GM20000 (cell line): ENCODE measurements at places on chromosomes 2 and 18.
A peak's percentile ranks its signal among the peaks of the same experiment; 100 is the strongest.

DNA sequence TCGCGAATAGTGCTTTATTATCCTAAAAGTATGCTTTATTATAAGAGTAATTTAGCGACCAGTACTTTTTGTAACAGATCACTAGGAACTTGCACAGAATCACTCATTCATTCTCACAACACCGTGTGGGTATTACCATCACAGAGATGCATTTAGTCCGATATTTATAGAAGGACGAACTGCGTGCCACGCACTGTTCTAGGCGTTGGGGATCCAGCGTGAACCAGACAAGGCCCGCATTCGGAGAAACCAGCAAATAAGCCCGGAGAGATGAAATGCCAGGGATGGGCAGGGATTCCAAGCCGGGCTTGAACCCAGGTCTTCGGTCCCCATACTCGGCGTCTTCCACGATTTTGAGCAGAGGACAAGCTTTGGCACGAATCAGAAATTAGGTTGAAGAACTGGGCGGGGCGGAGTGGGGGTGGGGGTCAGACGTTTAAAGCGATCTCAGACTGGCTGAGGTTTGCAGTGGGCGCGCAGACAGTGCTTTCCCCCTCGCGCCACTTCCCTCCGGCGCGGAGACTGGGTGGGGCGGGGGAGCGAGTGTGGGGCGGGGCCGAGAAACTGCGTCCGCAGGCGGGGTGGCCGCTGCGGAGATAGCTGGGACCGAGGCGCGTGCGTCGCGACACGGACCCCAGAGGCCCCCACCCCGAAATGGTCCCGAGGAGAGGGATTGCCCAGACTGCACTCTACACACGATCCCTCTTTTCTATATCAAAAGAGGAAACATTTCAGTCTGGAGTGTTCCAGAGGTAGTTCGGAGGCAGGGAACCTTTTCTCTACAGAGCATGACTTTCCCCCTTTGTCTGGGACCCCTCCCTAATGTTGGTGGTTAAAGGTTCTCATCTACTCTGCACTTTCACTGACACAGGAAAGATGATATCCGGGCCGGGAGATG is 1.1 kb upstream of the CXCR4 start:
- peak; percentile 73 for DNase-seq

- no peak for DNase-seq
These were observed 471.5 kb downstream of the TXNL1 start for GRCh38 chr18:56166914-56167313.

DNA sequence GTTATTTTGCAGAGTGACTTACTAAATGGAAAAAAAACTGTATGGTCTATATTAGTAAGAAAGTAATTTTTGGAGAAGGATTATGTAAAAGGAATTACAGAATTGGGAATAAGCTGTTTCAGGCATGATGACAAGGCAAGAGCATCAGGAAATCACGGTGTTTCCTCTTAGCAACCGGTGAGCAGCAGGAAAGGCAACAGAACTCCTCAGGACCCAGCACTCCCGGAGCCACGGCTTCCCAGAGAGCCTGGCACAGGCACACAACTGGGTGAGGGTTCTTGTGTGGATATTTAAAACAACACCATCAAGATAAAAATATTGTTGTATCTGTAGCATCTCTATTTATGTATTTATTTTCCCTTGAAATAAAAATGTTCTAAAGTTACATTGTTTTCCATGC is 34.4 kb downstream of the CYP27C1 start:
- no peak for DNase-seq

GRCh38 chr2:9126540-9126939 is 80.1 kb upstream of the ASAP2 start:
- no peak for DNase-seq

GRCh38 chr2:100130595-100131391 is 11.6 kb downstream of the AFF3 start:
- DNase-seq = no peak

- DNase-seq = no peak
These were observed 33.0 kb downstream of the KCNIP3 start for GRCh38 chr2:95329891-95330793.

GRCh38 chr2:36607947-36608346 is 10.0 kb upstream of the FEZ2 start:
- no peak for DNase-seq

DNA sequence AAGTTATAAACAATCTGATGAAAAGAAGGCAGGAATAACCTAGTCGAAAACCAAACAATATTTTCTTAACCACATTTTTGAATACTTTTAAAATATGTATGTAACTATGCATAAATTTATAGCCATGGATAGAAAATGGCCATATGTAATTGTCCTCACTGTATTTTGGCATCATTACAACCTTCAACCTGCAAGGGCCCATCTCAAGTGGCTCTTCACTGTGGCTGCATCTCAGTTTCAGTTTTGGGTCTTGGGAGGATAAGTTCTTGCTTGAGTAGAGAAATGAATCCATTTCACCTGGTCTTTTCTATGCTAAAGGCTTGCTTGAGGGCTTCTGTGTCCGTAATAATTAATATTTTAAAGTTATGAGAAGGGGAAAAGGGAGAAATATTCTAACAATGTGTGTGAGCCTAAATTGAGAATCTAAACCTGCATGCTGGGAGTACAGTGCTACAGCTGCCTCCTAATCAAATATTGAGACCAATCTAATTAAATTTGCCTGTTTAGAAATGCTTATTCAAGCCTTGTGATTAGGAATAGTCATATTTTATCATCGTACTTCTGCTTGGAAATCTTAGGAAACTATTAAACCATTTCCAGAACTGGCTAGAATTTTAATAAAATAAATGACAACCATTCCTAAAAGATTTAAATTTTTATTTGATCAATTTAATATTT is 92.5 kb downstream of the EML4 start:
- no peak for DNase-seq

- DNase-seq = no peak
These were observed 1272.2 kb upstream of the ACVR2A start for GRCh38 chr2:146572598-146572997.

- no peak for DNase-seq
These were observed 94.6 kb upstream of the SKOR2 start for GRCh38 chr18:47346016-47346415.

GRCh38 chr2:43458014-43458628 is 137.7 kb downstream of the THADA start:
- DNase-seq = no peak

GRCh38 chr18:44036501-44036900 is 644.2 kb upstream of the SETBP1 start:
- DNase-seq = no peak

DNA sequence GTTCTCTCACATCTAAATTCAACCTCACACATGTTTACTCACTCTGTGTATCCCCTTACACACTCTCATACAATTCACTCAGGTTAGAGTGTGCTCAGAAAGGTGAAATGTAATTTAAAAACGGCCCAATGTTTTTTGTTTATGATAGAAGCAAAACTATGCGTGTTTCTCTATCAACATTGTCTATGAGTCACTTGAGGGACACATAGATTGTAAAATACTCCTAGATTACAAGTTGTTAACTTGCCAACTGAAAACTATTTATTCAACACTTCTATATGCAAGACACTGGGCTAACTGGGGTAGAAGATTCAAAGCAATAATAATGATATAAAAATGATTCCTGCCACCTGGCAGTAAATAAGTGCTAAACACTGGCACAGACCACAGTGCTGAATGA is 24.6 kb downstream of the CCDC195 start:
- no peak for DNase-seq

GRCh38 chr18:4196351-4196750 is 258.8 kb downstream of the DLGAP1 start:
- no peak for DNase-seq

GRCh38 chr2:33681364-33681757 is 82.3 kb upstream of the FAM98A start:
- no peak for DNase-seq

GRCh38 chr2:150284116-150284515 is 203.4 kb downstream of the RND3 start:
- no peak for DNase-seq

DNA sequence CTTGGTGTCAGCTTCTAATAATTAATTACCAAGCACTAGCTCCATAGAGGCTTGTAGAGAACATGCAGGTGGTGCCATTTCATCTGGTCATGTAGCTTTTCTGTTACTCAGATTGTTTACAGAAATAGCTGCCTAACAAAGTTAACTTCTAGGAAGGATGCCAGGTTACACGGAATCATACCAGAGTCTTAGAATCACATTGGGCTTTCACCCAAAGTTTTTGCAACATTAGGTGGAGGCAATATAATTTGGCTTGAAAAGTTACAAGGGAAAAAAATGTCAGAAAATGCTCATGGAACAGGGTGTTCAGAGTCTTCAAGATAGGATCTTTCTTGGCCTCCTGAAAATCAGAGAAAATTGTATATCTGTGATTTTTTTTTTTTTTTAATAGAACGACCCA is 135.6 kb downstream of the ARHGAP15 start:
- no peak for DNase-seq

DNA sequence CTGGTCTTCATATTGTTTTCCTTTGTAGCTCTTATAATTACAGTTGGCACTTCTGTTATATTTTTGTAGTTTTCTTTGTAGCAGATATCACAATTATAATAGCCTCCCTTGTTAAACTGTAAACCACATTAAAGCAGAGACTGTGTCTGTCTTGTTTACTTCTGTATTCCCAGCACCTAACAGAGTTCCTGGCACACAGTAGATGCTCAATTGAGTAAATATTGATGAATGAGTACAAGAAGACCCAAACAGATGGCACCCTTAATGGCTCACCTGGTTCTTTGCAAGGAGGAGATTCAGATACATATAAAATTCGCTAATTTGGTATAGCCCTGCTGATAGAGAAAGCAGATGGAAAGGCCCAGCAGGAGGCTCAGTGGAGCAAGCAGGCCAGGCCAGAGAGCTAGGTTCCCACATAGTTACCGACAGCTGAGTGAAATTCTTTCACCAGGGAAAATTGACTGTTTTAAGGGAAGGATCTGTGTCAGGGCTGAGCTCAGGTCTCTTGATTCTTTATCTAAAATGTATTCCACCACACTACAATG is 120.1 kb downstream of the NUP35 start:
- no peak for DNase-seq

DNA sequence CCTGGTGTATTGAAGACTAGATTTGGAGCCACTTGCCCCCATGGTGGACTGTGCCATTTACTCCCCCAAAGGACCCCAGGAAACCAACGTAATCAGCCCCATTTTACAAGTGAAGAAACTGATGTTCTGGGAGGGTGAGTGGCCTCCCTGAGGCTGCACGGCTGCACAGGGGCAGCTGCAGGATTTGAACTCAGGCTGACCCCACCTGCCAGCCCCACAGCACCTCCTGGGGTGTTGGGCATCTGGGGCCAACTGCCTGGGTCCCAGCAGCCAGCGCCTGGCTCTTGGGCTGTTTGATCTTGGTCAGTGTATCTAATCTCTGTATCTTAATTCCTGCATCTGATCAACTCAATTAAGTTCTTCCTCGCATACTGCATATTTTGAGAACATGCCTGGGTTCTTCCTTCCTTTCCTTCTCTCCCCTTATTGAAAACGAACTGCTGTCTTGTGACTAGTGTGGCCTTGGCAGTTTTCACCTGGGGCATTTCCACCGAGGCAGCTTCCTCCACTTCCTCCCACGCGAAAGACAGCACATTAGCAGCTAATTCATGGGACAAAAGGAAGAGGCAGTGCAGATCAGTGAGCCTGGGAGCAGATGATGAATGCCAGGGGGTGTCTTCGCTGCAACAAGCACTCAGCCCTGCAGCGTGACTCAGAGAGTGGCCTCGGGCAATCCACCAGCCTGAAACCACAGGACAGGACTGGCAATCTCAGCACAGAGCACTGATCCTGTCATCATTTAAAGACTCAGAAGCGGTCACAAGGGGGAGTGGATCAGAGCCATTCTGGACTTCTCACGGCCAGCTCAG is 184.1 kb upstream of the RAB12 start:
- no peak for DNase-seq

GRCh38 chr2:126966601-126967000 is 67.9 kb downstream of the TEX51 start:
- no peak for DNase-seq

DNA sequence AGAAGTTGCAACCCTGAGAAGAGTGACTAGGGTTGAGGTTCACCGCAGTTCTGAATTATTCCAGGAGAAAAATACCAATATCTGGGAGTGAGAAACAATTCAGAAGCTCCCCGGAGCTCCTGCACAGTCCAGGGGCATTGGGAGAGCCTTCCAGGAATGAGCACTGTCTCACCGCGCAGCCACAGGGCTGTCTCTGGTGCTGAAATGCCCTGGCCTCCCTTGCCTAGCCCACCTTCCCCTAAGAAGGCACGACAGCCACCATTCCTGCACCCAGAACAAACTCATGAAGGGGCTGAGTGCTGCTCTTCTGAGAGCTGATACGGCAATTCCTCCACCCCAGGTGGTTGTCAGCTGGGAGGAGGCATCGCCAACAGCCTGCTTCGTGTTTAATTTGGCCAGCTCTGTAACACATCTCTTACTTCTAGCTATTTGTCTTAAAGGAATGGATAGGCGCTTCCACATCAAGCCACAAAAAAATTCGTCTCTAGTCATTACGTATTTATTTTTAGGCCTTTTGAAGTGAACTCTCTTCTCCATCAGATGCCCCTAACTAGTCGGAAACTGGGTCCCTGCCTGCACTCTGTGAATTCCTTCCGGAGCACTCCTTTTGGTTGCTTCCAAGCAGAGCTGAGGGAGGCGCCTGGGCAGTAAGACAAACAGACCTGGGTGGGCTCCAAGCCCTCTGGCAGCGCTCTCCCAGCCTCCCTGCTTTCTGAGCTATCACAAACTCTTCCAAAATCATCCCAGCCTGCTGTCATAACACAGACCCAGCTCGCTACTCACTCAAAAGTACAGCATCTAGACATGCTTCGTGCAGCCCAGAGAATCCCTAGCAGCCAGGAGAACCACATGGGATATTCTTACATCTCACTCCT is 120.5 kb upstream of the CCDC68 start:
- no peak for DNase-seq

- peak; percentile 65 for DNase-seq
These were observed 633 bp upstream of the RNF152 start for GRCh38 chr18:61893309-61893970.

DNA sequence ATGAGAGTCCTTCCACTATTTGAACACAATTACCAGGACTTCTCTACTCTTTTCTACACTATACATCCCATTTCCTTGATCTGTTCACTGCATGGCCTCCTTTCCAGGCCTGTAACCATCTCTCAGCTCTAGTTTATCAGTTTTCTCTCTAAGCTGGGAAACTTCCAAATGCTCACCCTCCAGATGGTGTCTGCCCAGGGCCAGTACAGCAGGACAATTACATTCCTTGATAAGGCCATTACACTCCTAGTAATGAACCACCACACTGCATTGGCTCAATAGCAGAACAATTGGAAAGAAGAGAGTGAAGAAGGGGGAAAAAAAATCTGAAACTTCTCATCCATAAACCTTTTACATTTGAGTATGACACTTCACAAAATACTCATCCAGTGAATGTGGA is 359.1 kb downstream of the ALK start:
- DNase-seq = no peak

- no peak for DNase-seq
These were observed 138.5 kb upstream of the CDH20 start for GRCh38 chr18:61194726-61195125.

DNA sequence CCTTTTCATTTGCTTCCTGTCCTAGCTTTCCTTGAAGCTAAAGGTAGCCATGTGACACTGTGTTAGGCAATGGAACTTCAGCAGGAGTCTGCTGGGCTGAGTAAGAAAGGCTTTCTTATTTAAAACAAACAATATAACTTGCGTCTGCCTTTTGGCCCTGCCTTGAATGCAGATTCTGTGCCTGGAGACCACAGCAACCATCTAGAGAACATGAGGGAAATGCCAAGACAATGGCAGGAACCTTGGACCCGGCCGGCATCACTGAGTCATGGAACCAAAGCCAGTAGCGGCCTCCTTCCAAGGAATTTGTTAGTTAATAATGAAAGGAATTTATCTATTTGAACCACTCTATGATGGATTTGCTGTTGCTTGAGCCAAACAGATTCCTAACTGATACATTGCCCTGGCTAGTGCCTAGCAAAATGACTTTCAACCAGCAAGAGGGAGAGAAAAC is 207.5 kb upstream of the EPHA4 start:
- no peak for DNase-seq
